ENCODE measurements at places on chromosomes 1 and 21.

- DNase-seq: no peak
These were observed 111.3 kb downstream of the TGFBR3 start for GRCh38 chr1:91774520-91775203.

DNA sequence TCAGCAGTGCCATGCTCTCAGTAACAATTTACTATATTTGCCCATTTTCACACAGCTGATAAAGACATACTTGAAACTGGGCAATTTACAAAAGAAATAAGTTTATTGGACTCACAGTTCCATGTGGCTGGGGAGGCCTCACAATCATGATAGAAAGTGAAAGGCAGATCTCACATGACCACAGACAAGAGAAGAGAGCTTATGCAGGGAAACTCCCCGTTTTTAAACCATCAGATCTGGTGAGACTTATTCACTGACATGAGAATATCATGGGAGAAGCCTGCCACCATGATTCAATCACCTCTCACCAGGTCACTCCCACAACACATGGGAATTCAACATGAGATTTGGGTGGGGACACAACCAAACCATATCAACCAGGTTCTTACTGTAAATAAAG, 112.1 kb upstream of the C1orf87 start:
- DNase-seq: no peak

GRCh38 chr1:45512641-45513054, 9.0 kb downstream of the PRDX1 start:
- DNase-seq: peak; percentile 11

GRCh38 chr1:241640149-241640866, at the start of the genes CHML and OPN3:
TSS of gene CHML (minus strand) at chr1:241640369. CDS start at chr1:241635766, 4,603 bp downstream.
TSS of gene OPN3 (minus strand) at chr1:241640369. CDS start at chr1:241640254, 115 bp downstream.
- DNase-seq: peak; percentile 82

- DNase-seq: no peak
These were observed 61.2 kb upstream of the CCDC190 start for GRCh38 chr1:162922201-162922600.

DNA sequence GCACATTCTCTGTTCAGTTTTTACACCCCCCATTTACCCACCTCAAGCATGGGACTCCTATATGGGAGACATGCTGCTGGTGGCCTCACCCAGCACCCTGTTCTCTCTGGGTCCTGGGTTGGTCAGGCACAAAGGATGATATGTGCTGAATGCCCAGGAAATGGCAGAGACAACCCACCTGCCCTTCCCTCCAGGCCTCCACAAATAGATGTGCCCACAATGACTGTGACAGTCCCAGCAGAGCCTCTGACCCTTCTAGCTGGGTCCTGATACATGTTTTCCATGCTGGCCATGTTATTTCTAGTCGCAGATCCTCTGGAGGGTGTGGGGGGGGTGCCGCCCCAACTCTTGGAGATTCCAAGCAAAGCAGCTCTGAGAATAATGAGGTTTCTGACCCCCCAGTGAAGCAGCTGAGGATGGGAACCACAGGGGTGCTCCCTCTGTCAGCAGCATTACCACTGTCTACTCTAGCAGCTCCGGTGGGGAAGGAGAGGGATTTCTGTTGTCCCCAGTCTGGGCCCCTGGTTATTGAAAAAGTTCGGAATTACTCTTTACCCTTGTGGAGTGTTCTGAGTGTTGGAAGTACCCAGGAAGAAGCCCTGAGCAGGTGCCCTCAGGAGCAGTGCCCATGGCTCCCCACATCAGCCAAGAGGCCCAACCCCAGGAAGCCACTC, 1.2 kb upstream of the CCDC28B start:
- DNase-seq: no peak

DNA sequence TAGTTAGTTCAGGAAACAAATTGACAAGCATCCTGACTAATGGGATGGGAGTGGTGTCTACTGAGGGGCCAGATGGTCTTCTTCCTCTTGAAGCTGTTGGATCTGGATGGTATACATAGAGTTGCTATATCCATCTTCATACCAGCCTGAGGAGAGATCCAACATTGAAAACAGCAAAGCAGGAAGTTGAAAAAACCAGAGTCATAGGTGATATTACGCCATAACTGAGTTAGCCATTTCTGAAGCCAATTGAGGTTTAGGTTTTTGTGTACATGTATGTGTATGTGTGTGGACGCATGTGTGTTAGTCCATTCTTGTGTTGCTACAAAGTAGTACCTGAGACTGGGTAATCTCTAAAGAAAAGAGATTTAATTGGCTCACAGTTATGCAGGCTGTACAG, 2.3 kb upstream of the TSPAN2 start:
- DNase-seq: no peak

- DNase-seq: no peak
These were observed 28.1 kb upstream of the B3GALNT2 start for GRCh38 chr1:235532360-235532759.

- no peak for DNase-seq
These were observed 5.0 kb upstream of the PTPN7 start for GRCh38 chr1:202165267-202165941.

DNA sequence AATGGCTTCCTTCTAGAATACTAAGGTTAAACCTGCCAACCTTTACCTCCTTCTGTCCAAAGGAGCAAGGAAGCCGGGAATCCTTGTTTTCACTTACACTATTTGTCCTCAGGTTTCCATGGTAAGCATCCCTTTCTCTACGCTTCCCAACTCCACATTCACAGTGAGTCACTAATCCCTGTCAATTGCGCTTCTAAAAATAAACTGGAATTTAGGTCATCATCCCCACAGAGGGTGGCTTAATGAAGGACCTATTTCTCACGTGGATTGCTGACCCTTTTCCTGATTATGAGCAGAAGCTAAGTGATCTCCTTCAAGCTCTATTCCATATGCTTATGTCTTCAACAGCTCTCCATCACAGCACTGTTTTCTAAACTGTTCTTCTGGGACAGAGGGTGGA, 39.9 kb upstream of the ABCA4 start:
- no peak for DNase-seq

Data from NCI-H1694 treated with DMSO at 0.1 percent for 48 hours (cell line).